ENCODE measurements at places on chromosomes 5 and 9.

DNA sequence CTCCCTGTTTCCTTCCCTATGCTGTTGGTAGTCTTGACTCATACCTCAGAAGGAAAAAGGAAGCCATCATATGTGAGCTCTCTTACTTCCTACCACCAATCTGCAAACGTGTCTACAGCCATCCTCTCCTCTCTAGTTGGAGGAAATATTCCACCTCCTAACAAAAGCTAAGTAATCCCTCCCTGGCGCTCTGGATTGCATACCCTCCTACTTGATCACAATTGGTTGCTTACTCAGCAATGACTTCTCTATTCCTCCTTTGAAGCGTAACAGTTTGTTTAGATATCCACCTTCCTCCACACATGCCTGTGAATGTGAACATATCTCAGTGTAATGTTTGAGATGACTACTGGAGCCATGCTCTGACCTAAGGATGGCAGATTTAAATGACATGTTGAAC, 18.2 kb downstream of the RUSC2 start:
- DNase-seq = no peak

- DNase-seq = no peak
Measured at GRCh38 chr5:40738502-40738901, 17.3 kb downstream of the TTC33 start.

- DNase-seq = no peak
Measured at GRCh38 chr5:161544350-161544765, 2.2 kb downstream of the GABRB2 start.

DNA sequence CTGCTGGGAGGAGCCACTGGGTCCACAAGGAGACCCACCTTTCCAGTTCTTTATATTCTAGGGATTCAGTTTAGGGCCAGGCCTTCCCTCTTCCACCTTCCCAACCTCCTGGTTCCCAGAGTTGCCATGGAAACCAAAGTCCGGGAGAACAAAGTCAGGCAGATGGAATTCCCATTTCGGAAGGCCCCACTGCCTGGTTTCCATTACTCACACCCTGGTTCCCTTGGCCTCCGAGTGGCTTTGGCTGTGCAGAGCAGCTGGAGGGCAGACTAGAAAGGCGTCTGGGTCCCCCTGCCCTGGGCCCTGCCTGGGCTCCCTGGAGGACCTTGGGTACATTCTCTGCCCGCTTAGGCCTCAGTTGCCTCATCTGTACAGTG, 136.1 kb downstream of the RGS3 start:
- no peak for DNase-seq

- no peak for DNase-seq
Measured at GRCh38 chr5:128667152-128667551, 129.1 kb upstream of the FBN2 start.

GRCh38 chr5:75524071-75524470, 12.4 kb downstream of the POLK start:
- DNase-seq = no peak

GRCh38 chr5:96967400-96967799, 31.5 kb downstream of the LNPEP start:
- no peak for DNase-seq

DNA sequence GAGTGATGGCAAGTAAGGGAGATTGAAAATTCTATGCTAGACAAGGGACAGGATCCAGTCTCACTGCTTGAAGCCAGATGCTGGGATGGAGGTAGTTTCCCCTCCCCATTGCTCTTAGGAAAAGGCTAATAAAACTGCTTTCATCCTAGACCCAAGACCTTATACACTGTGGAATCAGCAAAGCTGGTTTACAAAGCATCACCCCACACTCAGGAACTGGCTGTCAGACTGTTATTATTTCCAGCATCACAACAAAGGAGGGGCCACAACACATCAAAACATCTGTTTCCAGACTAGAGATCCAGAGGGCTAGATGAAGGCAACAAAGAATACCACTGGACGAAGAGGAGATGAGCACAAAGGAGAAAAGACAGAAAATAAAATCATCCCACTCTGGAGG, 364.6 kb upstream of the PTGER4 start:
- DNase-seq = no peak

- no peak for DNase-seq
Measured at GRCh38 chr9:79131824-79132377, 439.9 kb upstream of the TLE4 start.

DNA sequence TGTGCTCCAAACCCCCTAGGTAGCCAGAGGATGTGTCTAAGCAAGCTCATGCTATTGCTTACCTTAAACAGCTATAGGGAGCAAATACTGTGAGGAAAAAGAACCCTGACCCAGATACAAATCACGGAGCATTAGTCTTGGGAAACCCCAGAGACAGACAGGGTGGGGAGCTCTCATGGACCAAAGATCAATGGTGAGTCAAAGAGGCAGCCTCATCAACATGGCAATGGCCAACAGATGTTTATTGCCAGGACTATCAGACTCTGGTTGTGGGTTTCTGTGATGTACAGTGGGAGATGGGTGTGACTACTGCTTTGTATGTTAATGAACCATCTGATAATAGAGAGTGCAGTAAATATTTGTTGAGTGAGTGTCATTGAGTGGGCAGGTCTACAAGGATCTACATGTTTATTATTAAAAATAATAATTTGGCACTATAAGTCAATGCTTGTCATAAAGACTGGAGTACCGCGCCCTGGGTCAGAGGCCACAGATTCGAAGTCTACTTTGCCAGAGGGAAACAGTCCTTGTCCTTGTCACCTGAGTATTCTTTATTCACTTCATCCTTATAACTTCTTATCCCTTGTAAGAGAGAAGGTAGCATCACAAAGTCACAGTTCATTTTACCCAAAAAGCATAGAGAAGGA, 56.5 kb upstream of the RAI14 start:
- DNase-seq = no peak

GRCh38 chr9:128280084-128280622, 4.1 kb downstream of the SWI5 start:
- DNase-seq = no peak

GRCh38 chr9:71830929-71831328, 62.6 kb upstream of the CEMIP2 start:
- DNase-seq = no peak

- no peak for DNase-seq
Measured at GRCh38 chr5:178788381-178789085, 58.1 kb upstream of the ZNF354A start.

DNA sequence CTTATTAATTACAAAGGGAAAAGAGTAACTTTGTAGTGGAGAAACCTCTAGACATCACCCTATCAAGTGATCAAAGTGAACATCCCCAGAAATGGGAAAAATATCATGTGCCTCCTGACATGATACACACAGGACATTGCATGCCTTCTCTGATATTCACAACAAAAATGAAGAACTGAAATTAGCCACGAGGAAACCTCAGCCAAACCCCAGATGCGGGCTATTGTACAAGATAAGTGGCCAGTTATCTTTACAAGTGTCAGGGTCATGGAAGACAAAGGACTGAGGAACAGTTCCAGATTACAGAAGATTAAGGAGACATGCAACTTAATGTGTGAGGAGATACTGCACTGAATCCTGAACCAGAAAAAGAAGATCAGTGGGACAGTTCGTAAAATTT, 23.8 kb upstream of the NPM1 start:
- DNase-seq = no peak

DNA sequence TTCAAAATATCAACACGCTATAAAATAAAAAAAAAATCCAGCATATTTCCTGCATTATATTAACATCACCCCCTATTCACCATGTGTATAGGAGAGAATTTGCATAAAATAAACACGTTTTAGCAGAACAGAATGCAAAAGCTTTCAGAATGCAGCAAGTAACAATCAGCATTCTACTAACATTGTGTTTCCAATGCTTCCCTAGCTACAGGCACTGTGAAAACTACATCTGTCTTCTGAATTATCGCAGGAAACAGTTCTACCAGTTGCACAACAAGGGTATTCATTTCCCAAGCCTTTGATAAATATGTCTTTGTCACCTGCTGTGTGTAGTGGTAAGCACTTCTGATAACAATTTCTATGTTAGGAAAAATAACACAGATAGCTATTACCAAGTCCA, 1015.8 kb downstream of the CDH18 start:
- DNase-seq = no peak

GRCh38 chr5:124512952-124513632, 233.3 kb downstream of the ZNF608 start:
- DNase-seq = no peak

GRCh38 chr5:122126177-122126755, 3.1 kb upstream of the ZNF474 start:
- no peak for DNase-seq

- no peak for DNase-seq
Measured at GRCh38 chr9:26725573-26725972, 167.0 kb downstream of the CAAP1 start.

GRCh38 chr9:114348906-114349482, 19.3 kb downstream of the ORM2 start:
- peak; percentile 64 for DNase-seq

GRCh38 chr5:176921714-176922113, 22.6 kb upstream of the HK3 start:
- no peak for DNase-seq

GRCh38 chr5:14036514-14036913, 92.0 kb upstream of the DNAH5 start:
- no peak for DNase-seq

DNA sequence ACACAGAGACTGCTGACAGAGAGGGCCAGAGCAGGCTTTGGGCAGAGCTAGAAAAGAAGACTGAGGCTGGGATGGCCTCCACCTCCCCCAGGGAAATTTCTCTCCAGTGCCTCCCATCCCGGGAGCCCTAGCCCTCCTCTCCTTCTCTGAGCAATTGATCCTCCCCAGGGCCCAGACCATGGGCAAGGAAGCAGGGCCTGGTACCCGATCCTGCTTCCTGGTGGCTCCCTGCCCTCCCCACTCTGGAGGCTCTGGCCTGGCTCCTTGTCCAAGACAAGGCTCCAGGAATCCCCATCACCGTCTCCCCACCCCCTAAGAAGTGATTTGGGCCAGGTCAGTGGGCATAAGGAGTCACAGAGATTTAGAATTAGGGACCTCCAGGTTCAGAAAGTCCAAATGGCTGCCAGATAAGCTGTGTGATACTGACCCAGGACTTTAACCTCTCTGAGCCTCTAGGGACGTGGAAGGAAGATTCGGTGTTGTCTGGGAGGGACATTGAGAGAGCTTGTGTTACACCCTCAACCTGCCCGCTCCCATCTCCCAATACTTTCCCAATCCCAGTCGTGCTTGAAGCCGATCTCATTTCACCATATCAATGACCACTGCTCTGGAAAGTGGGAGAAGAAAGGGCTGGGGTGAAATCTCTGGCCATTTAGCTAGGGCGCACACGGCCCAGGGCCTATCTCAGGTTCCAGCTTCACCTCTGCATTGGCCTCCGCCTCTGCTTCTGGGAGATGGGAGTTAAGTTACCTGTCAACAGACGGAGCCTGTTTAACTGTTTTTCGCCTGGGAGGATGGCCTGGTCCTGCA, 25.8 kb upstream of the KIF12 start:
- no peak for DNase-seq

- DNase-seq = no peak
Measured at GRCh38 chr9:26662476-26662875, 230.1 kb downstream of the CAAP1 start.

GRCh38 chr9:116978155-116978554, 291.1 kb downstream of the TRIM32 start:
- no peak for DNase-seq

GRCh38 chr5:95936812-95937397, 24.7 kb downstream of the ELL2 start:
- DNase-seq = no peak

DNA sequence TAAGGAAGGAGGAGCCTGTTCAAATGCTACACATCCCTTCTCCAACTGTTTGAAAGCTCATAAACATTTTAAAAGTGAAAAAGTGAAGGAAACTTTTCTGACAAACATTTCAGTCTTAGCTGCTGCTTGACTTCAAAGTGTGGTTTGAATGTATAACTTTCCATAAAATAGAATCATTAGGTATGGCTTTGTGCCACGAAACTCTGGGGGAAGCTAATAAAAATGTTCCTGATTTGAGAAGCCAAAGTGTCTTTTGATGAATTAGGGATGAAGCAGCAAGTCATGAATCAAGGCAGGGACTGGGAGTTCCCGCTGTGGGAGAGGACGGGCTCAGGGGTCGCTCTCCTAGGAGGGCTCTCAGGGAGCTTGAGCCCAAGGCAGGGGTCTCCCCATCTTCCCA, 15.3 kb downstream of the MVB12B start:
- no peak for DNase-seq

GRCh38 chr5:147853372-147853987, 22.0 kb upstream of the SPINK1 start:
- no peak for DNase-seq

DNA sequence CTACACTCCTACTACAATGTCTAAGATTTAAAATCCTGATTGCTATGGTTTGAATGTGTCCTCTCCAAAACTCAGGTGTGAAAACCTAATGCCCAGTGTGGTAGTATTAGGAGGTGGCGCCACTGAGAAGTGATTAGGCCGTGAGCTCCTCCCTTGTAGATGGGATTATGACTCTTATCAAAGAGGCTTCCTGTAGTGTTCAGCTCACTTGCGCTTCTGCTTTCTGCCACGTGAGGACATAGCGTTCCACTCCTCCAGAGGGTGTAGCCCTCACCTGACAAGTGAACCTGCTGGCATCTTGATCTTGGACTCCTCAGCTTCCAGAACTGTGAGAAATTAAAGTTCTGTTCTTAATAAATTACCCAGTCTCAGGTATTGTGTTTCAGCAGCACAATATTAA, 33.0 kb upstream of the WHRN start:
- DNase-seq = no peak

GRCh38 chr5:96481009-96481786, 48.1 kb upstream of the PCSK1 start:
- DNase-seq = no peak

DNA sequence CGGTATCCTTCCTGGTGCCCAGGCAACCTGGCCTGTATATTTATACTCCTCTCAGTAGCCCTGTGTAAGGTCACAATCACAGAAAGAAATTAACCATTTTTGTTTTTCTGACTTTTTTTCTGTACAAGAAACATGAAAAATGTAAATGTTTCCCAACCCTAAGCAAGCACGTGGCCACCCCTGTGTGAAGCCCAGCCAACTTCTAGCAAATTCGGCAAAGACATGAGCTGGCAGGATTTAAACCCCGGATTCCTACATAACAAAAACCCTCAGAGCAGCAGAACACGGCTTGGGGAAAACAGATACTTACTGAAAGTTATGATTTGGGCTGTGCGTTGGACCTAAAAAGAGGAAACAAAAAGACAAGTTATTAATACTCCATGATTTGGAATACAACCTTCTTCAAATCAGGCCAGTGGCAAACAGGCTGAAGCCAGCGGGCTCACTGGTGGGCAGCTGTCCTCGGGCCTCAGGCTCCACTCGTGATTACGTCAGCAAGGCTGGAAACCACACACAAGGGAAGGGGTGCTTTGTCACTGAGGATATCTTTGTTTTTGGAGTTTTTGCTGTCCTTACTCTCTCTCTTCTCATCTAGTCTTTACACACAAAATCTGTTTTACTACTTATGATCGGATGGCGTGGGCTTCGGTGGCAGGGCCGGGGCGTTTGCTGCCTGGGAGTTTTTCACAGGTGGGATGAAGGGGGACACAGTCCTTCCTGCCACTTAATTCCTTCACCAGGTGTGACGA, 194.1 kb downstream of the ROR2 start:
- no peak for DNase-seq

GRCh38 chr9:13141629-13142028, 137.9 kb downstream of the MPDZ start:
- no peak for DNase-seq

- DNase-seq = no peak
Measured at GRCh38 chr9:106890608-106891007, 27.6 kb downstream of the ZNF462 start.

GRCh38 chr5:86999951-87000350, 267.7 kb upstream of the RASA1 start:
- no peak for DNase-seq

Measured in omental fat pad (tissue), 4 donors.